Mucosa of gallbladder (tissue), 1 donor: ENCODE measurements at places on chromosomes 7 and 10.

GRCh38 chr7:47454069-47454973 lies 127.6 kb downstream of the TNS3 start:
- no peak for DNase-seq

- DNase-seq, result no peak
These were observed 121.5 kb upstream of the FAM3C start for GRCh38 chr7:121517591-121517990.

DNA sequence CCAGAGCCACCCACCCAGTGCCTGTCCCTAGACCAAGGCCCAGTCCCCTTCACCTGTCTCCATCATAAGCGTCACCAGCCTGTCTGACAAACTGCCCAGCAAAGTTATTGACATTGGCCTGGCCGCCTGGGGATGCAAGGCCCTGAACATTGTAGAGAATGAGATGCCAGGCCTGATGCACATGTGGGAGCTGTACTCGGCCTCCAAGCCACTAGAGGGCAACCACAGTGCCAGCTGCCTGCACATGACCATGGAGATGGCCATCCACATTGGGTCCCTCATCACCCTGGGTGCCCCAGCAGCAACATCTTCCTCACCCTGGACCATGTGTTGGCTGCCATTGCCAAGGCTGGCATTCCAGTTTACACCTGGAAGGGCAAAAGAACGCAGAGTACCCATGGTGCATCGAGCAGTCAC lies 63.7 kb upstream of the ANTXRL start:
- no peak for DNase-seq

- no peak for DNase-seq
These were observed 285.2 kb downstream of the AUTS2 start for GRCh38 chr7:69883399-69883891.

- no peak for DNase-seq
These were observed 890.3 kb upstream of the AUTS2 start for GRCh38 chr7:68707958-68708357.

GRCh38 chr7:149284850-149285585 lies 23.0 kb downstream of the ZNF783 start:
- peak; percentile 97 for DNase-seq

- DNase-seq, result no peak
These were observed 121.6 kb downstream of the MTPAP start for GRCh38 chr10:30227481-30227880.

DNA sequence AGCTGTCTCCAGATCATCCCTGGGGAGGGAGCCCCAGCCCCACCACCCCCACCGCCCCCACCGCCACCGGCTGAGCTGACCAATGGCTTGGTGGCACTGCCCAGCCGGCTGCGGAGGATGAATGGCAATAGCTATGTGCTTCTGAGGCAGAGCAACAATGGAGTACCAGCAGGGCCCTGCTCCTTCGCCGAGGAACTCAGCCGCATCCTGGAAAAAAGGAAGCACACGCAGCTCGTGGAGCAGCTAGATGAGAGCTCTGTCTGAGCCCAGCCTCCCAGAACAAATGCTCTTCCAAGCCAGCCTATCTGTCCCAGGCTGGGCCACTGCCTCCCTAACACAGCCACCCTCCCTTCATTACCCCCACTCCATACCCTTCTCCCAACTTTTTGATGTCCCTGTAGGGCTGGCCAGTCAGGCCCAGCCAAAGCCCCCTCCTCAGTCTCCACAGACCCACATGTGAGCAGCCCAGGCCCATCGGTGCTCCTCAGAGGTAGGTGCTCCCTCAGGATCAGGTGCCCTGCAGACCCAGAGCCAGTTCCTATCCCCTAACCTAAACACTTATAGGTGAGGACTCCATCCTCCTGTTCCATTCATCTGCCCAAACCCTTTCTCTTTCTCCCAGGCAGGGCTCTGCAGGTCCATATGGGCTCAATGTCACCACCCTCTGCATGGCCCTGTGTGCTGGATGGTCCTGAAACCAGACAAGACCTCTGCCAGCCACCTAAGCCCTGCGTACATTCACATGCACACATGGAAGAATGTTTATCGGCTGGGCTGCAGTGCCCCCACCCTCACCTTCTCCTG lies 3.2 kb downstream of the MRPL43 start:
- DNase-seq, result no peak

DNA sequence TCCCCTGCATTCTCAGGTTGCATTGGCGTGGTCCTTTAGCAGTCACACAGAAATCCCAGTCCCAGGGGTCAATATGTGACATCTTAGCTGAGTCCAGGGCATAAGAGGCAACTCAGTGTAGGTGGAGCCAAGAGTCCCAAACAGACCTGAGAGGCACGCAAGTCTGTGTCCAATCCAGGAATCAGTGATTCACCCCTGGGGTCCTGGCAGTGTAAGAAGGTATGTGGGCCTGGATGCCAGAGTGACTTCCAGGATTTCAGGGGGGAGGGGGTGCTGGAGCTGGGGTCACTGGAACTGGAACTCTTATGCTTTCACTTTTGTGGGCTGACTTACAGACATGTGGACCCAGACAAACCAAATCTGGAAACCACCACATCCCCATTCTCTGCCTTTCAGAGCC lies 26.8 kb downstream of the FRMPD2 start:
- DNase-seq, result no peak

GRCh38 chr10:131579251-131580071 lies 267.9 kb upstream of the TCERG1L start:
- peak; percentile 5 for DNase-seq

DNA sequence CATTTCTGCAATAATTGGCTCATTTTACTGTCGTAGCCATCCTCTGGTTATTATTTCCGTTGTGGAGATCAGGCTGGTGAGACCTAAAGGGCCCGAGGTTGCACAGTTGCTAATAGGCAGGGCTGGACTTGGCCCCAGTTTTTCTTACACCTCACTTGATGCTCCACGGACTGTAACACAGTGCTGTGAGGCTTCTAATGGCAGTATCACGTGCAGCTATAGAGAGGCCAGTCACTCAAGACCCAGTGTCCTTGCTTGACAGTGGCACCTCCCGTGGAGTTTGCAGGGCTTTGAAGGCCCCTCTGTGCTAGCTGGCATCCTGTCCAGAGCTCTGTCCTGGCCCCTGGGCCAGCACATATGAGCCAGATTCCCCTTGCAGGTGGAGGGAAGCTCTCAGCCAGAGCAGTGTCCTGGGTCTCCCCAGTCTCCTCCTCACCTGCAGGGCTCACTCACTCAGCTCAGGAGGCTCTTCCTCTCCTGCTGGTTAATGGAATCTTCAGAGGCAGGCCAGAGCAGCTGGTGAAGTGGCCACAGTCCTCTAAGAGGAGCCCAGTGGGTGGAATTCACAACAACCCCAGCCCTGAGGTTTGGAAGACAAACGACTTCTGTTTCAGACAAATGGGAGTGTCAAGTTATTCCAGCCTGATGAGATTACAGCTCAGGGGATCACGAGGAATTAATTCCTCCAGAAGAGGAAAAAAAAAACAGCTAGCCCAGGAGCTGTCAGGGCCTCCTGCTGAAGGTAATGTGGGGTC lies 114.2 kb upstream of the FAM180A start:
- DNase-seq, result no peak

- DNase-seq, result no peak
These were observed 2.7 kb upstream of the PRXL2A start for GRCh38 chr10:80405626-80406025.
